Calu3 (cell line): ENCODE measurements at places on chromosomes 11 and 22. TPM values are rescaled to one million over a fixed set of nuclear protein-coding genes. Genes with fewer than 3 reads are reported as not detected.
A peak's percentile ranks its signal among the peaks of the same experiment; 100 is the strongest.

GRCh38 chr22:32745251-32745995, 56.1 kb upstream of the TIMP3 start:
- no peaks in the 10 kb centered on the region for H3K27me3 ChIP-seq
- peaks cover 21% of the 10 kb centered on the region for H3K4me1 ChIP-seq
- H3K4me3 ChIP-seq = peak overlapping the region; percentile 59
- DNase-seq = peak; percentile 71

- H3K4me1 ChIP-seq = no peaks in the 10 kb centered on the region
- no peak for DNase-seq
- H3K36me3 ChIP-seq = peaks cover 24% of the 10 kb centered on the region
Measured at GRCh38 chr11:125569915-125570621, 791 bp downstream of the EI24 start.

DNA sequence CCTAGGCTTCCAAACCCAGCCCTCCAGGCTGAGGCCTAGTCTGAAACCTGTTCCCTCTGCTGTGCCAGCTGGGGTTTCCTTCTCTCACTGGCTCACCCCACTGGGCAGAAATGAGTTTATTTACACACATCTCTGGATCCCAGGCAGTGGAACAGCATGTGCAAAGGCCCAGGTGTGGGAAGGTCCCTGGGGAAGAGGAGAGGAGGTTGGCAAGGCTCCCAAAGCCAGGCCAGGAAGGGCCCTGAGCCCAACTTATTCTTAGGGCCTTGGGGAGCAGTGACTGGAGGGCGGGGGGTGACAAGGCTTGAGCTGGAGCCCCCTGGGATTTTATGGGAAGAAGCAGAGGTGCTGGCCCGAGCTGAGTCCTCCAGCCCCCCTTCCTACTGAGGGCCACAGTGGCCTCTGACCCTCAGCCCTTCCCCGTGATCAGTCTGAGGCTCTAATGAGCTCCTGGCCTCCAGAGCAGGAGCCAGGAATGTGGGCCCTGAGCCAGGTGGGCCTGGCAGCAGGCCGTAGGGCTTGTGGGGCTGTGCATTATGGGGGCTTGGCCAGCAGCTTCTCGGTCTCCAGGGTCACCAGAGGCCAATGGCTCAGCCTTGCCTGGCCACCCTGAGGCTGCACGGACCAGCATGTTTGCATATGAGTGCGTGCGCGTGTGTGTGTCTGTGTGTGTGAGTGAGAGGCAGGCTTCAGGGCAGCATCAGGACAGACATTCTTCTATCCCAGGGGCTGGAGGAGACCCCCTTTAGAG, 2.9 kb downstream of the MYO7A start:
- H3K36me3 ChIP-seq = peaks cover 13% of the 10 kb centered on the region
- H3K27ac ChIP-seq = no peak overlapping the region
- no peak for DNase-seq

GRCh38 chr11:131653260-131653659, 282.8 kb downstream of the NTM start:
- H3K27me3 ChIP-seq = no peaks in the 10 kb centered on the region
- no peaks in the 10 kb centered on the region for H3K36me3 ChIP-seq
- no peaks in the 10 kb centered on the region for H3K4me1 ChIP-seq
- H3K4me3 ChIP-seq = no peak overlapping the region

The OR51E2 gene
- not detected in 2 replicates for total RNA-seq

GRCh38 chr11:116689413-116690127, 83.2 kb downstream of the BUD13 start:
- H3K4me3 ChIP-seq = no peak overlapping the region
- no peaks in the 10 kb centered on the region for H3K36me3 ChIP-seq
- no peak overlapping the region for H3K27ac ChIP-seq
- peaks cover 55% of the 10 kb centered on the region for H3K27me3 ChIP-seq
- peaks cover 8% of the 10 kb centered on the region for H3K4me1 ChIP-seq

GRCh38 chr11:67098799-67099429, 20.1 kb upstream of the KDM2A start:
- H3K4me3 ChIP-seq = no peak overlapping the region
- H3K27me3 ChIP-seq = no peaks in the 10 kb centered on the region
- no peak overlapping the region for H3K27ac ChIP-seq

- no peak overlapping the region for H3K27ac ChIP-seq
- H3K4me3 ChIP-seq = no peak overlapping the region
- no peaks in the 10 kb centered on the region for H3K4me1 ChIP-seq
- peak; percentile 70 for DNase-seq
Measured at GRCh38 chr11:122505304-122506006, 150.1 kb upstream of the UBASH3B start.

DNA sequence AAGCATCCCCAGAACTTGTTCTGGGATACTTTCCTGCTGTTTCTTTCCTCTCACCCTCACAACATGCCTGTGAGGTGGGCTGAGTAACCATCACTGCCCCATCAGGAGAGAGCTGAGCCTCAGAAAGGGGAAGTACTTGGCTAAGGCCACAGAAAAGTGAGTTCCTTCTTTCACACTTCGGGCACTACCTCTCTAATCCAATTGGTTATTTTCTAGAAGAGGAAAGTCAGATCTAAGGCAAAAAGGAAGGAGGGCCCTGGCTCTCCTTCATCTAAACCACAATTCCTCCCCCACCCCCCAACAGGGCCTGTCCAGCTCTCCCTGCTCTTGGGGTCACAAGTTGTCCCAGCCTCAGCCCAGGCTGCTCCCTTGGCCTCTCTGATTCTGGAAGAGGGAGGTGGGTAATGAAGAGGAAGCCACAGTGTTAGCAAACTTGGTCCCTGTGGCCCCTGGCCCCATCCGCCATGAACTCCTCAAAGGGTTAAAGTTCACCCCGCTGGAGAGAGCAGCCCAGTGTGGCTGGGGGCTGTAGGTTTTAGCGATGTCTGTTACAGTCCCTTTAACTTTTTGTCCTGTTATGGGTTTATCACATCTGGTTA, 34.0 kb downstream of the SLC22A12 start:
- no peaks in the 10 kb centered on the region for H3K36me3 ChIP-seq
- no peak overlapping the region for H3K27ac ChIP-seq
- DNase-seq = no peak
- H3K27me3 ChIP-seq = peaks cover 89% of the 10 kb centered on the region
- no peak overlapping the region for H3K4me3 ChIP-seq

DNA sequence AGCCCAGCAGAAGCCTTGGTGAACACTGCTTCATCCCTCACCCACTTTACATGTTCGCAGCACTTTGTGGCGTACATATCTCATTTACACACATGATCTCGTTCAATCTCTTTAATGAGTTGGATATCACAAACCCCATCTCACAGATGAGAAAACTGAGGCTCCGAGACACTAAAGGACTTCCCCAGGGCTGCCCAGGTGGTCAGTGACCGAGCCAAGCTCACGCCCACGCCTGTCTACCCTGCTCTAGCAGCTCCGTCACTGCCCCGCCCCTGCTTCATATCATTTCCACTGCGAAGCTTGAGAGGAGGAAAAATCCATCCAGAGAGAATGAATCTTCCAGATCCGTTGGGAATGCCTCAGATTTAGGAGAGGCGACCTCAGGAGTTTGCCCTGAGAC, 11.8 kb upstream of the DSCAML1 start:
- H3K4me3 ChIP-seq = no peak overlapping the region
- H3K4me1 ChIP-seq = peaks cover 34% of the 10 kb centered on the region
- no peak for DNase-seq
- H3K36me3 ChIP-seq = no peaks in the 10 kb centered on the region
- no peak overlapping the region for H3K27ac ChIP-seq
- H3K27me3 ChIP-seq = peaks cover 14% of the 10 kb centered on the region

The KDM4D gene
- 0.68 and 1.2 TPM in 2 replicates for total RNA-seq

DNA sequence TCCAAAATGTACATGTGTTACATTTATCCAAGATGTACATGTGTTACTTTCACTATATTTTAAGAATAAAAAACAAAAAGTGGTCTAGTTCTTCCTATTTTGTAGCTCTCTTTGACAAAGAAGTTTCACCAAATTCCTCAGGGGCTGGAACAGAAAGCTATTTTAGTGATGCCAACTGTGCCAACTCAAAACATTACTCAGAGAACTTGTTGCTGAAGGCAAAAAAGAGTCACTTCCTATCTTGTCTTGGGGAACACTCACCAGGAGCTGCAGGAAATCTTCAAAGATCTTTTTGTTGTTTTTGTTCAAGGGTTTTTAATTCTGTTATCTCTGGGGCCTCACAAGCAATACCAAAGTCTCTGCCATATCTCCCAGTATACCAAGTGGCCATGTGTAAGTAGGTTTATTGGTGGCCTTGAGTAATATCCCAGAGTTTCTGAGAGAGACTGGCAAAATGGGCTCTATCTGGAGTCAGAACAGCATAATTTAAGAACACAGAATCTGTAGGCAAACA, 13.6 kb upstream of the EED start:
- peaks cover 8% of the 10 kb centered on the region for H3K4me1 ChIP-seq
- no peak overlapping the region for H3K27ac ChIP-seq
- DNase-seq = no peak
- no peak overlapping the region for H3K4me3 ChIP-seq
- no peaks in the 10 kb centered on the region for H3K36me3 ChIP-seq

- H3K27ac ChIP-seq = no peak overlapping the region
- no peak for DNase-seq
- H3K4me3 ChIP-seq = no peak overlapping the region
- no peaks in the 10 kb centered on the region for H3K27me3 ChIP-seq
- H3K36me3 ChIP-seq = no peaks in the 10 kb centered on the region
Measured at GRCh38 chr11:128235958-128236357, 351.4 kb downstream of the ETS1 start.

The PRG3 gene
- total RNA-seq = not detected in 2 replicates

DNA sequence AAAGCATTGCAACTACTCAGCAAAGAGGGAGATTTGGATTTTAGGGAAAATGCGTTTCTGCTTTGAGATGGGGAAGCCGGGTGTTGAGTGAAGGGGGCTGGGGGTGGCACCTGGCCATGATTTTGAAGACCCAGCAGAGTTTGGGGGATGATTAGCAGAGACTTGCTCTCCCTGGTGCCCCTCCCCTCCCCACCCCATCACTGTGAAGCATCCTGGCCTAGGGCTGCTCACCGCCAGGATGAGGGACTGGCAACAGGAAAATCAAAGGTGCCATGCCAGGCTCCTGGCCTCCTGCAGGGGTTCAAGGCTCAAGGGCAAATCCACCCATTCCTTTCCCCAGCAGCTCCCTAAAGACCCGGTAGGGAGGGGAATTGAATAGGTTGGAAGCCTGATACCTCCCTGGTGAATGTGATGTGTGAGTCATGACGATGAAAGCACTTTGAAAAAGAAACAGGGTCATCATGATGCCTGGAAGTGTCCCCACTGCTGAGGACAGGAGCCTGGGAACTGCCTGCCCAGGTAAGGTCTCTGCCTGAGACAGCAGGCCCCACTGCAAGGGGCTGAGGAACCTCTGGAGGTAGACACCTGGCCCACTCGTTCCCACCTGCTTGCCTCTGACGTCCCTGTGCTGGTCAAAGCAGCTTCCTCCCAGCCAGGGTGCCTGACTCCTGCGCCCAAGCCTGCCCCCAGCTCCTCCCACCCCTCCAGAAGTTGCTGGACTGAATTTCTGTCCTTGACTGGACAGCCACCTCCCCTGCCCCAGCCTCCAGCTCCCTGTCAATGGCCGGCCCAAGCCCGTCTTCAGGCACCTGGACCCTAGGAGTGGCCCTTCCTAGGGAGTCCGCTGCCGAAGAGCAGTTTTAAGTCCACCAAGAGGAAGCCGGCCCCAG, 1.7 kb downstream of the CHST1 start:
- H3K36me3 ChIP-seq = peaks cover 8% of the 10 kb centered on the region
- no peaks in the 10 kb centered on the region for H3K4me1 ChIP-seq
- no peak for DNase-seq
- H3K27ac ChIP-seq = no peak overlapping the region
- H3K4me3 ChIP-seq = no peak overlapping the region

DNA sequence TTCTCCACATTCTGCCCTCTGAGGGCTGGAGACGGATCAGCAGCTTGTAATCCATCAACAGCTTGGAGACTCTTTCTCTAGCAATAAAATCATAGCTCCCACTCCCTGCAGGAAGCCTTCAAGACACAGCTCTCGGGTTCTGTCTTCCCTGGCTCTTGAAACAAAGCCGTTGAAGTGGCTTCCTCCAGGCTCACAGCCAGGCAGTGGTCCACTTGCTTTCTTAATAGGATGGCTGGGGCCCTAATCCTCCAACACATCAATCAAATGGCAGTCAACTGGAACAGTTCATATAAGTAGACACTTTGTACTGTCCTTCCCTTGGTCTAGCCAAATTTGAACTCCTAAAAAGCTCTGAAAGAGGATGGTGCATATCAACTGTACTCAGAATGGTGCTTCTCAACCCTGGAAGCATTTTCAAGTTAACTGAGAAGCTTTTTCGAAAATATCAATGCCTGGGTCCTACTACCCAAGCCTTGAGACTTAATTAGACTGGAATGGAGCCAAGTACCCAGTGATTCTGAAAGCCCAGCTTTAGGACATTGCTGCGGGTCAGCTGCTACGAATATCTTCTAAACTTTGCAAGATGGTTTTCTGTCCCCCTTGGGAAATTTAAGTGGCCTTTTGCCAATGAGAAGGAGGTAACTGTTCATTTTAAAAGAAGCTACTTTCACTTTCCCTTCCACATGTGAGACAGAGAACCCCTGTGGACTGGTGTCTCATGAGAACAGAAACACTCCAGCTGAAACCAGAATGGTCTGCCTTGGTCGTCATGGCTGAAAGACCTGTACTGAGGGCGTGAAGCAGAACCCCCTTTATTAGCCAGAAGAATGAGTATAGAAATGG, 74.7 kb downstream of the SC5D start:
- no peaks in the 10 kb centered on the region for H3K36me3 ChIP-seq
- no peak overlapping the region for H3K4me3 ChIP-seq
- no peak overlapping the region for H3K27ac ChIP-seq
- DNase-seq = no peak

The DEUP1 gene
- not detected in 2 replicates for total RNA-seq

The TMPRSS5 gene
- total RNA-seq = 7.4 and 9.6 TPM in 2 replicates

The RAB36 gene
- 2.1 and 2.6 TPM in 2 replicates for total RNA-seq

GRCh38 chr11:115267871-115268270, 236.3 kb downstream of the CADM1 start:
- H3K36me3 ChIP-seq = no peaks in the 10 kb centered on the region
- no peak overlapping the region for H3K4me3 ChIP-seq
- H3K4me1 ChIP-seq = no peaks in the 10 kb centered on the region
- H3K27ac ChIP-seq = no peak overlapping the region
- DNase-seq = no peak

The RPS3 gene
- 1,650 and 1,749 TPM in 2 replicates for total RNA-seq
